ENCODE measurements at places on chromosomes 3 and 15. TPM values are rescaled to one million over a fixed set of nuclear protein-coding genes. Genes with fewer than 3 reads are reported as not detected.

DNA sequence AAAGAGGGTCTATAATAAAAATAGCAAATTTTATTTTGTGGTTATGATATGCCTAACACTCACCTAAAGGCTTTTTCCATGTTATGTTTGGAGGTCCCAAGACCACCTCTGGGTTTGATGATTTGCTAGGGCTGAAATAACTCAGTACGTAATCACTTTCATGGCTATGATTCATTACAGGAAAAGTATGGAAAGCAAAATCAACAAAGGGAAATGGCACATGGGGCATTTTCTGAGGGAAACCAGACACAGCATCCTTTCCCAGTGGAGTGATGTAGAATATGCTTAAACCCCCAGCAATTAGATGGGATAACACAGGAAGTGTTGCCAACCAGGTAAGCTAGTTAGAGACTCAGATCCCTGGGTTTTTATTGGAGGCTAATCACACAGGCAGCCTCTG lies 701.6 kb upstream of the CBLB start:
- peak; percentile 46 for DNase-seq

The SYNM gene
- 43.4 TPM for total RNA-seq

The USP19 gene
- 36.9 TPM for total RNA-seq

DNA sequence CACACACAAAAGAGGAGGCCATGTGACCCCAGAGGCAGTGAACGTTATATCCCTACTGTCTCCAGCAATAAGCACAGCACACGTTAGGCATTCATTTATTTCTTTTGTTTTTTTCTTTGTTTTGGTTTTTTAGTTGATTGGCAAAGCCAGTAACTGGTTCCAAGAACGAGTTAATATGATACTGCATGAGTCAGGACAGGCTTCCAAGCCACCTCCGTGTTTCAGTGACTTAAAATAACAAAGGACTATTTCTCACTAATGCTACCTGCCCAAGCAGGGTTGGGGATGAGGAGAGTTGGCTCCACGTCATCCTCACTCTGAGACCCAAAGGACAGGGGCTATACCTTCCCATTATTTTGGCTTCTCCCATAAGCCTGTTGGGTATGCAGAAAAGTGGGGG lies 130.5 kb downstream of the ST8SIA2 start:
- DNase-seq = no peak

GRCh38 chr3:144652573-144652972 lies 681.0 kb downstream of the DIPK2A start:
- DNase-seq = no peak

DNA sequence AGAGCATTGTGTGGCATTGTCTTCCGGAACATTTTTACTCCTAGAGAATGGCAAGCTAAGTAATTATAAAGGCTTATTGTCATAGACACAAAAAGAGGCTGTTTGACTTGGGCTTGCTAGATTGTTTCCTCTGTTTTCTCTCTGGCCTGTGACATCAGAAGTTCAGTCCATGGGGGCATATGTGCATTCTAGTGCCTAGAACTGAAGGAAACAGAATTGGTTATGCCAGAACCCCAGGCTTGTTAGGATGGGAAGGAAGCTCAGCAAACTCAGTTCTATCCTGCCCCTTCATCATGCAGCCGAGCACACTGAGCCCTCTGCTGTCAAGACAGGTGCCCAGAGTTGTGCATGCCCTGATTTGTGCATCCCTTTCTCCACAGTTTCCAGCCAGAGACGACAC lies 131.3 kb downstream of the PDE8A start:
- no peak for DNase-seq

DNA sequence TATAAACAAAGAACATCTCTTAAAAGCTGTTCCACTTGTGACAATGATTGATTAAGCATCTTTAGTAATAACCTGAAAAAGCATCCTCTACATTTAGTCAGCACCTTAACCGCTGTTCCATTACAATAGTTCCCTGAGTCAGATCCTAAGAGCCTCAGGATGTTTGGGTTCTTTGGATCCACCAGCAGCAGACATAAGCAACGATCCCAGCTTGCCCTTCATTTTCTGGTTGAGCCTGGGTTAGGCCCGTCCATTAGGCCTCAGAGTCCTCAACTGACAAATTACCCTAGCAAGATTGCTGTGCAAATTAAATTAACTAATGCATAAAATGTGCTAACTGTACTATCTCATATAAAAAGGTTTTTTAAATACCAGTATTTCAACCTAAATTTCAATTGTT lies 42.3 kb upstream of the ROBO1 start:
- no peak for DNase-seq

The IL17RB gene
- not detected for total RNA-seq

- DNase-seq = no peak
Measured at GRCh38 chr3:46924921-46925584, 47.5 kb downstream of the PTH1R start.

The GOLGA8M gene
- total RNA-seq = 0.22 TPM

- DNase-seq = no peak
Measured at GRCh38 chr15:57890351-57890750, 175.2 kb downstream of the ALDH1A2 start.

The CFAP161 gene
- total RNA-seq = 0.20 TPM

The GPR87 gene
- not detected for total RNA-seq

DNA sequence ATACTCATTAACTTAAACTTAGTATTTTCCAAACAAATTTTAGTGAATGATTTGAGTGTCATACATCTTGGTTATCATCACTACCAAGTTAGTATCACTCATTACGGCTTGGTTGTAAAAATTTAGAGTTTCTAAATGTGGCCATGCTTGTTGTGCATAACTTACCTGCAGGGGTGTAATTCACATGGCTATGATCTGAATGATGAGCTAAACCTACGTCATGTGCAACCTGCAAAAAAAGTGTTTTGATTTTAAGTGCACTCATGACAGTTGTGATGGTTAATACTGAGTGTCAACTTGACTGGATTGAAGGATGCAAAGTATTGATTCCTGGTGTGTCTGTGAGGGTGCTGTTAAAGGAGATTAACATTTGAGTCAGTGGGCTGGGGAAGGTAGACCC lies 17.6 kb upstream of the CLDN16 start:
- DNase-seq = no peak

DNA sequence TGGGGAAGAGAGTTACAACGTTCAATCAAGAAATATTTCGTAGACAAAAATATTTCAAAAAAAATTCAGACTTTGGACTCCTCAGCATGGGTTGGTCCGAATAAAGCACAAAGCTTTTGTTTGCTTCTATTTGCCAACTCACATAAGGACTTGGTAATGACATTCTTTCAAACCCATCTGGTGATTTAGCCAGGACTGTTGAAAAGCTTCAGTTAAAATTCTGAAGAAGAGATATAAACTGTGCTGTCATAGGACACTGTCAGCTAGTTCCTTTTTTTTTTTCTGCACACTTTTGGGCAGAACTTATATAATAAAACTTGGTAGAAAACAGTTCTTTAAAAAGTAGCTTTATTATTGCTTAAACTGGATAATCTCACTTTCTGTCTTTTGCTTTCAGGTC lies 660.8 kb upstream of the SGO1 start:
- no peak for DNase-seq

GRCh38 chr3:64530434-64531049 lies 157.3 kb downstream of the ADAMTS9 start:
- DNase-seq = peak; percentile 42

The RHCG gene
- total RNA-seq = not detected

- DNase-seq = no peak
Measured at GRCh38 chr3:141708367-141708766, 29.7 kb upstream of the RNF7 start.

Data from lung microvascular endothelial cell (primary cell).